Activated CD4-positive, alpha-beta T cell treated with anti-CD3 and anti-CD28 coated beads, Interleukin-2, amount 50 U/mL, for 4 hours (primary cell): ENCODE measurements at places on chromosomes 13 and 19.

- DNase-seq, result peak; percentile 98
Observed at GRCh38 chr19:15555759-15556633, 47.7 kb downstream of the CYP4F22 start.

DNA sequence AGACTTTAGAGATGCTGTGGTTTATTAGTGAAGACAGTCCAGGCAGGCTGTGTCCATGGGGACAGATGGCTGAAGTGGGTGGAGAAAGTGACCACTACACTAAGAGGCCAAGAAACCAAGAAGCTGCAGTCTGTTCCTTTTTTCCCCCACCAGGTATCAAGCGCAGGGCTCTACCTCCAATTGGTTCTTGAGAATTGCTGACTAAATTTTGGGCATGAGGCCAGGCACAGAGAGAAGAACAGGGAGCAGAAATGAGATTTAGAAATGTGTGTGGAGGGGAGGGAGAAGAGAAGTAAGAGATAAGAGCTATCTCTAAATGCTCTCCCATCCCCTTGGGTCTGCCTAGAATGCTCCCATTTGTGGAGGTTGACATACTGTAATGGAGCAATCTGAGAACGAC is 12.3 kb upstream of the CYSLTR2 start:
- DNase-seq, result no peak

DNA sequence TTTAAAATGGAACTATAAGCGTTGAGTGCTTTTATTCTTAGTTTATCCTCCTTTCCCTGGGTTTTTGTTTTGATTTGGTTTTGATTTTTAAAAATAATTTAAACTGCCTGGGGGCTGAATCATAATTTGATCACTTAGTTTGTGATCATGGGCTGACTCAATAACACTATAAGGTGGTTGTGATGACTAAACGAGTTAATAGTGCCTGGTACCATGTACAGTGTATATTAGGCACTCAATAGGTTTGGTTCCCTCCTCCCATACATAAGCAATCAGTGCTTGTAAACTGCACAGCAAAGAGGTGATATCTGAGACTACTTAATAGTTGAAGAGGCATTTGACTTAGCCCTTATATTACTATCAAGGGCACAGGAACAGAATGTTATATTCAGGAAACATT is 200.9 kb upstream of the RFC3 start:
- DNase-seq, result no peak

DNA sequence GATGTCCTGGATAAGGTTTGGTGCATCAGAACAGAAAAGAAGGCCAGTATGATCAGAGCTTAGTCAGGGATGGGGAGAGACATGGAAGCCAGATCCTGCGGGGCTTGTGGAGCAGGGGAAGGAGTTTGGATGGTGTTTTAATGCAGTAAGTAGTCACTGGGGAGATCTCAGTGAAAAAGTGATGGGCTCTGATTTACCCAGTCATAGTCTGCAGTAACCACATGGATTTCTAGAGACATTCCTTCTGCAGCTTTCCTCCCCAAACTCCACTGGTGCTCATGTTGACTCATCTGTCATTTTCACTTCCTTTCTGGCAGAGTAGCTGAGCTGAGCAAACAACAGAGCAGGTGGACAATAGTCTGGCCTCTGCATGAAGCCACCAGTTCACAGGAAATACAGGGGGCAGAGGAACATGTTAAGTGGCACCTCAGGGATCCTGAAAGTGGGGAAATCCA is 144.1 kb downstream of the DPF1 start:
- no peak for DNase-seq

DNA sequence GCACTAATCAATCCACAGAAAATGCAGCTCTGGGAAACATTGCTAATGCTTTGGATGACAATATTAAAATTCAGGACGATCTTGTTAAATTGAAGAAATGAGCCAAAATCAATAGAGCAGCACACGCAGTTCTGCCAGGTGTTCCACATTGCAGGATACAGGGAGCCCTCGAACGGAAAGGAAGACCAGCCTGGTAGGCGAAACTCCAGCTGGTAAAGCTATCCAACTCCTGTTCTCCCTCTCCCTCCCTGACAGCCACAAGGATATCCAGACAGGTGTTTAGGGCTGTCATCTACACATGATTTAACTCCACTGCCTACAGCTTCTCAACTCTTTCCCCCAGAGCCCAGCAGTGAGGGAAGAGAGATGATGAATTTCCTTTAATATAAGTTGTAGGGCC is 67.7 kb downstream of the EPSTI1 start:
- DNase-seq, result no peak

DNA sequence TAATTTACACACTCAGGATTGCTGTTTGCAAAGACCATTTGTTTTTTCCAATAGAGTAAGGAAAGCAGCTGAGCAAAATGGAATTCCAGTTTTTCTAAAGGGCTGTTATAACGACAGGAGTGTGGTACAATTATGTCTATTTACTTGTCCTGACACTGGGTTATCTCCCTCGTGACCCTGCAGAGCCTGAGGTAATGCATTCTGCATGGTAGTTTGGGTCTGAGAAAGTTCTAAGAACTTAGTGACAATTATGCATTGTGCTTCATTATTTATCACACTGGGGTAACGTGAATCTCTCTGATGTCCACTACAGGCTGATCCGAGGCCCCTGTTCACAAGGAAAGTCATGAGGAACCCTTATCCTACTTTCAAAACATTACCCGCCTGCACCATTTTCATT is 50.7 kb upstream of the EDNRB start:
- DNase-seq, result no peak

DNA sequence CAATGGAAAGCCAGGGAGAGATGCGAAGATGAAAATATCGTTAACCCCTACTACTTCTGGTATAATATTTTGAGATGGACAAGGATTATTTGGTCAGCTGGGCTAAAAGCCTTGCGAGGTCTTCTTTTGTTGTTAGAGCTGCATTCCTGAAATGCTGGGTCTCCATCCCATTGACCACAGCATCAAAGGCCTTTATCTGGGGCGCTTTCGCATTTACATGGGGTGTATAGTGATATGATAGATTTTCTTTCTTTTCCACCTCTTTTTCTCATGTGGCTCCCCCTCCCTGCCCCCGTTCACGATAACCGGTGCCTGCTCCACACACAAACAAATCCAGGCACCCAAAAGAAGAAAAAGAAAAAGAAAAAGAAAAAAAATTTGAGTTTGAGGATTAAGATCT is 77.5 kb downstream of the ZNF536 start:
- no peak for DNase-seq

- no peak for DNase-seq
Observed at GRCh38 chr13:60230593-60230992, 66.9 kb upstream of the DIAPH3 start.

DNA sequence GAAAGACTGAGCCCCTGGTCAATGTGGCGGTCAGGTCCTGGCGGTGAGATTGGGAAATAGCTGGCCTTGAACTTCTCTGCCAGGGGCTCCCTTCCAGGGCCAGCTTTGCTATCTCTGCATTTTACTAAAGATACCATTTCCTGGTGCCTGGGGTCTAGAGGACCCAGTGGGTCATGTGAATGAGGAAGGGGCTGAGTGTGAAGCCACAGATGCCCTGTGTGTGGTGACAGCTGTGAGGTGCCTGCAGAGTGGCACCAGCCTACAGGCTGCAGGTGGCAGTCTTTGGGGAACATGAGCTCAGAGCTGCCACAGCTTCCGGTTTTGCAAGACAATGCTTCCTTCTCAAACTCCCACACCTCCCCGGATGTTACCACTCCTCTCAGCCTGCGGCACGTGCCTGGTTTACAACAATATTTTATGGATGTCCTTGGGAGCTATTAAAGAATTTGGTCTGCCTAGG is 5.2 kb upstream of the MLNR start:
- DNase-seq, result peak; percentile 20

GRCh38 chr19:29605653-29606419 is at the start of gene POP4:
TSS of gene POP4 (plus strand) at chr19:29606283. CDS start at chr19:29606319, 36 bp downstream.
- peak; percentile 98 for DNase-seq

DNA sequence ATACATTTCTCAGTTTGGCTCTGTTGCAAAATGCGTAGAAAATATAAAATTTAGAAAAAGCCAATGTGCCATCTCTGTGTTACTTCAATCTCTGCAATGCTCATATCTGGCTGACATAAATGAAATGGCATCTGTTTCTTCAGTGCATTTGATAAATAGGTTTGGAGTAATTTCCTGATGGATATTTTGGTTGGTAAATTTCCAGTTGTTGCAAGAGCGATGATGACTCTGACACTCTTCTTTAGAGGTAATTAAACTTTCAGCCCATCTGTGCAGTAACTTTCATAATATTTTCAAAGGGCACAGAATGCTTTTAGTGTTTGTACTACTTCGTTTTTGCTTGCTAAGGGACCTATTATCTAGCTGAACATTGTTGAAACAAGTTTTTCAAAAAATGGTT is 1286.4 kb downstream of the PCDH9 start:
- no peak for DNase-seq

DNA sequence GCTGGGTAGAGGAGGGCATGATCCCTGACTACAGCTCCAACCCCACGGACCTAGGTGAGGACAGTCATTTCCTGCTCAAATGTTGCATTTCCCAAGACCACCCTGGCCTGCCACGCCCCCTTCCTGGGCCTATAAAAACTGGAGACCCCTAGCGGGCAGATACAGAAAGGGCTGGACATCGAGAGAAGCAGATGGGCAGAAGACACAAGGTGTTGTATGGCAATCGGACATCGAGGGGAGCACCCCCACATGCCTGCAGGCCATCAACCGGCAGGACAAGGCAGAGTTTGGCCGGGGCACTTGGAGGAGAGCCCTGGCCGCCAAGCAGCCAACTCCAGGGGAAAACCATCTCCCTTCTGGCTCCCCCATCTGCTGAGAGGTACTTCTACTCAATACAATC is 746.4 kb downstream of the PCDH9 start:
- no peak for DNase-seq

DNA sequence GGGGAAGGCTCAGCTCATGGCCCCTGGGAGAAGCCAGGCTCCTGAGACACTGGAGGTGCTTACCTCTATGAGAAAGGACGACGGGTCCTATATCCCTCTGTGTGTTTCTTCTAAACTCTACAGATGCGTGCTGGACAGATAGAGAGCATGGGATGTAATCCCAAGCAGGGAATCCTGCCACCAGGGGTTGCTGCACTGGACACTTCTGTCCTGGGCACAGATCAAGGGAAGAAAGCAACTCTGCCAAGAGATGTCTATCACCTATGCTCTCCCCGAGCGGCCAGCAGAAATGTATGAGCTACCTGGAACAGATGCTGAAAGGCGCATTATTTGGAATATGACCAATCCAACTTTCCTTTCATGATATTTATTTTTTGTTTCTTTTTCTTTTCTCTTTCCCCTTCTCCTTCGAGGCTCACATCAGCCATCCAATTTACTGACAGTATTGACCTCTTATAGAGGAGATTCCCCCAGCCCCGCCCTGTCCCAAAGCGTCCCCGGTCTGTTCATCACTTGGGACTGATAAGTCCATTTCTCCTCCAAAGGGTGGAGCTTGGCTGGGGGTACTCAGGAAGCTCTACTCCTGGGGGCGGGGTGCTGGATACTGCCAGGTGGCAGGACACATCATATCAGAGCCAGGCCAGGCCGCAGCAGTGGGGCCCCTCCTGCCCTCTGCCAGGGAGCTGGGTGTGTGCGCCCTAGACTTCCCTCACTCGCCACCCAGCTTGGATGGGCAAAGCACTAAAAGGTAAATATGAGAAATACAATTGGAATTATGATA is 34.2 kb downstream of the TSHZ3 start:
- no peak for DNase-seq

DNA sequence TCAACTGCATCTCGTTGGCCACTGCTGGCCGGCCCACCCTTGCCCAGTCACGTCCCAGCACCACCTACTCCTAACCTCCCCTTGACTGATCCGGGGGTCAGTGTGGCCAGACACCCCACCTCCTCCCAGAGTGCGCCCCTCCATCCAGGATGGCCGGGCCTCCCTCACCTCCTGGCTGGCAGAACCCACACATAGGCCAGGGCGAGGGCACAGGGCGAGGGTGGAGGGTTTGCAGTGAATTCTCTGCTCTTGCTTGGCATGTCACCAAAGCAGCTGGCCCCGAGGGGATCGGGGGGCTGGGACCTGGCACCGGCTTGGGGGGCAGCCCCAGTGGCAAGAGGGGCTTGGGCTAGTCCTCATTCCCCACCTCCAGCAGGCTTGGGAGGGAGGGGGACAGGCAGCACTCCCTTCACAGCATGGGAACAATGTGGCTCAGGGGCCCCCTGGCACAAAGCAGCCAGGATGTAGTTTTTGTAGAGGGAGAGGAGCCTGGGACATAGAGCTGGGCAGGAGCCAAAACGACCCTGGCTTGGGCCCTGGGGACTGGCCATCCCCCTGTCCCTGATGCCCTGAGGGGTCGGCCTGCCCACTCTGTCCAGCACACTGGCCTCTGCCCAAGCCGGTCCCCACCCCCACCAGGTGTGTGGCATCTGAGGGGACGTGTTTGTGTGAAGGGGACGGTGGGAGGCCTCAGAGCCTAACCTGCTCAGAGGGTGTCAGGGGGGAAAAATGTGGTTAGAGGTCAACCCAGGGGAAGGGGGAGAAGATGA is 28.5 kb upstream of the ASF1B start:
- no peak for DNase-seq

- no peak for DNase-seq
Observed at GRCh38 chr19:56732976-56733375, 61.4 kb upstream of the ZNF835 start.

DNA sequence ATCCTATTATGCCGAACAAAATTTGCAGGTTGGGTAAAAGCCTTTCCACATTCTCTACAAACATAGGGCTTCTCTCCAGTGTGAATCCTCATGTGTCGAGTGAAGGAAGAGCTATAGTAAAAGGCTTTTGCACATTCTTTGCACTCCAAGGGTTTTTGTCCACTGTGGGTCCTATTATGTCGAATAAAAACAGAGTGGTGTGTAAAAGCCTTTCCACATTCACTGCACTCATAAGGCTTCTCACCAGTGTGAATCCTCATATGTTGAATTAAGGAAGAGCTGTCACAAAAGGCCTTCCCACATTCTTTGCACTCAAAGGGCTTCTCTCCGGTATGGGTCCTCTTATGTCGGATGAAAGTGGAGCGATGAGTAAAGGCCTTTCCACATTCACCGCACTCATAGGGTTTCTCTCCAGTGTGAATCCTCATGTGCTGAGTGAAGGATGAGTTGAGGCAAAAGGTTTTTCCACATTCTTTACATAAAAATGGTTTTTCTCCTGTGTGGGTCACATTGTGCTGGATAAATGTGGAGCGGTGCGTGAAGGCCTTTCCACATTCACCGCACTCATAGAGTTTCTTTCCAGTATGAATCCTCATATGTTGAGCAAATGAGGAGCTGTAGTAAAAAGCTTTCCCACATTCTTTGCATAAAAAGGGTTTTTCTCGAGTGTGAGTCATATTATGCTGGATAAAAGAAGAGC is 13.6 kb downstream of the ZNF599 start:
- no peak for DNase-seq

DNA sequence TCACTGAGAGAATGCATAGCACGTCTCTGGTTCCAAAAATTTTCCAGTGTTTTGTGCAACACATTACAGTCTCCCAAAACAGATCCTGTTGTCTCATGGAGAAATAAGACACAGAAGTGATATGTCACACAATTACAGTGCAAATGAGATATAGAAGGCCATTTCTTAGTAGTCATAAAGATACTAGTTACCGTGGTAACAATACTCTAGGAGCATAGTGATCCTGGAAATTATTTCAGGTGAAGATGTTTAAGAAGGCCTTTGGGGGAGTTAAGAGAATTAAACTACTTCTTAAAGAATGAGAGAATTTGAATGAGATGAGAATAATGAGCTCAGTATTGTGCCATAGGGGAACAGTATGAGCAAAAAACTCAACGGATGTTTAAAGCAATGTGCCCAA is 628.0 kb upstream of the MIR17HG start:
- no peak for DNase-seq

GRCh38 chr19:19354932-19355331 is 34.3 kb downstream of the MAU2 start:
- DNase-seq, result no peak

- DNase-seq, result no peak
Observed at GRCh38 chr13:102045731-102046130, 356.1 kb downstream of the FGF14 start.

- DNase-seq, result no peak
Observed at GRCh38 chr19:40690050-40690692, at the start of gene NUMBL. TSS of gene NUMBL (minus strand) at chr19:40690651. CDS start at chr19:40690483, 168 bp downstream.
